ENCODE measurements at places on chromosomes 11 and 22.

DNA sequence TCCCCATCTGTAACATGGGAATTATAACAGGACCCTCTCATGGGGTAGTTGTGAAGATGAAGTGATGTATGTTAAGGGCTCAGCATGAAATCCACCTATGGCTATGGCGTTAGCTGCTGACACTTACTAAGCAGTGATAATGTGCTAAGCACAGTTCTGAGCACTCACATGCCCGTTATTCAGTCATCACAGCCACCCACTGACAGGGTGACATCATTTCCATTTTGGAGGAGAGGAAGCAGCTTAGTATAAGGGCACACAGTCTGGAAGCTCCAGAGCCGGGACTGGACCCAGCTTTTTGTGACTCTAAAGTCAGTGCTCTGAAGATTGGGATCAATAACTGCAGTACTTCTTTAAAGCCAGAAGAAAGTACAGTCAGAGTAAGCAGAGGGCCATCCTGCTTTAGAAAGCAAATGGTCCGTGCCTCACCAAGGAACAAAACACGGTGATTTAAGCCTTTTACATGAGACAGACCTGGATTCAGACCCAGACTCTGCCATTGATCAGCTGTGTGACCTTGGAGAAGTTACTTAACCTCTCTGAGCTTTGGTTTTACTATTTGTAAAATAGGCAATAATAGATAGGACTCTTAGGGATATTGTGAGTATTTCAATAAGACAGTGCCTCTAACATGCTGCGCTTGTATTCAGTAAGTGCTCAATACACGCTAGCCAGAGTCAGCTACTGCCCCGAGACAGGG lies 61.5 kb downstream of the SGSM1 start:
- no peak for DNase-seq

- peak; percentile 59 for DNase-seq
These were observed at the start of gene SYNGR1 for GRCh38 chr22:39349967-39350726. Gene SYNGR1, plus strand, starts transcription at chr22:39349991. Its CDS starts 20 bp downstream, at chr22:39350011.

DNA sequence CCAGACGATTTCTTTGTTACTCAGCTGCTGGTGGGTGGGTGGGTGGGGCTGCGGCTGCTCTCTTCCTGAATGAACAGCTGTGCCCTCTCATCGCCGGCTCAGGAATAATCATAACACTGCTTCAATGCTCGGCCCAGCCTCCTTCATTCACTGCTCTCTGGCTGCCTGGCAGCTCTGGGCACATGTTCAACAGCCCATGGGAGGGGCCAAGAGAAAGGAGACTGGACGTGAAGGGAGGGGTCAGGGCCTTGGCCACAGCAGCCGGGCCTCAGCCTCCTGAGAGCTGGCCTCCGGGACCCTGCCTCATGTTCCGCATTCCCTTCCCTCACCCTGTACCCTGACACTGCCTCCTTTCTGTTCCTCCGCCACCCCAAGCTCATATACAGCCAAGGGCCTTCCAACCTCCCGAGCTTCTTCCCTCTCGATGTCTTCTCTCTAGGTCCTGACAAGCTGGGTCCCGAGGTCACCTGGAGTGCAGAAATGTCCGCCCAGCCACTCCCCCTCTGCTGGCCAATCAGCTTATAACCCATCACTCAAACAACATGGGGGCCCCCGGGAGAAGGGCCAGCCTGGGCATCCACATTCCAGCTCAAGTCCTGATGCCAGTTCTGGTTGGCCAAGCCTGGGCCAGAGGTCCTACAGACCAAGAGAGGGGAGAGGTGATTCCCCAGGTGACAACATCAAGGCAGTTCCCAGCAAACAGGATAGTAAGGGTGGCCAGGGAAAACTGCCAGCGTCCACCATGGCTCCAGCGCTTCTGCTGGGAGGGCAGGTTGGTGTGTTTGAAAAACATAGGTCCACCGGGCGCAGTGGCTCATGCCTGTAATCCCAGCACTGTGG lies 3.2 kb upstream of the CSDC2 start:
- DNase-seq = peak; percentile 89

GRCh38 chr11:47669856-47670255 lies 27.5 kb upstream of the MTCH2 start:
- no peak for DNase-seq

GRCh38 chr22:47445716-47446290 lies 683.4 kb downstream of the TBC1D22A start:
- no peak for DNase-seq

DNA sequence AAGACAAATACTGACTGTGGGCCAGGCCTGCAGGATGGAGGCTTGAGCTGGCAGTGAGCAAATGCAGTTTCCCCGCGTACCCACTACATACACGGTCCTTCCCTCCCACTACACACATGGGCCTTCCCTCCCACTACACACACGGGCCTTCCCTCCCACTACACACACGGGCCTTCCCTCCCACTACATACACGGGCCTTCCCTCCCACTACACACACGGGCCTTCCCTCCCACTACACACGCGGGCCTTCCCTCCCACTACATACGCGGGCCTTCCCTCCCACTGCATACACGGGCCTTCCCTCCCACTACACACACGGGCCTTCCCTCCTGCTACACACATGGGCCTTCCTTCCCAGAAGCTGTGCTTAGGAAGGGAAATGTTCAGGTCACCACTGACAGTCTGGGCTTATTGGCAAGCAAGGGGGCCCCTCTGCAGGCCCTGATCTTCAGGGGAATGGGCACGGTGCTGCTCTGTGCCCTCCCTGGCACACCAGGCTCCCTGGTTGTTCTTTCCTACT lies 10.8 kb downstream of the DNAL4 start:
- no peak for DNase-seq

DNA sequence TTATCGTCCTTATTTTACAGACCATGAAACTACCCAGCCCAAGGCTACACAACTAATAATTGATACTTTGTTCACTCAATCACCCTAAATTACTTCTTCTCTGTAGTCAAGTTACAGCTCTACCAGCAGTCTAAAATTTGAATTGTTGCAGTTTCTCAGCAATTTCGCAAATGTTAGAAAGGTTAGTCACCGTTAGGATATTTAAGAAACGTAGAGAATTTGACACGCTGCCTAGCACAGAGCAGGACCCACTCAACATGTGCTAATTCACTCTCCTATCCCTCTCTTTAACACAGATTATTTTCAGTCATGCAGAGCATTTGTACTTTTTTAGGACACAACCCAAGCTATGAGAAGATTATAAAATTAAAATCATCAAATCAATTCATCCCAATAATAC lies 771.1 kb upstream of the LUZP2 start:
- DNase-seq = peak; percentile 66

- no peak for DNase-seq
These were observed 1.3 kb upstream of the NDUFC2 start for GRCh38 chr11:78080818-78081495.

GRCh38 chr22:49690454-49690853 lies 137.2 kb downstream of the BRD1 start:
- no peak for DNase-seq

- DNase-seq = peak; percentile 90
These were observed 4.0 kb upstream of the WNT11 start for GRCh38 chr11:76209973-76210930.

DNA sequence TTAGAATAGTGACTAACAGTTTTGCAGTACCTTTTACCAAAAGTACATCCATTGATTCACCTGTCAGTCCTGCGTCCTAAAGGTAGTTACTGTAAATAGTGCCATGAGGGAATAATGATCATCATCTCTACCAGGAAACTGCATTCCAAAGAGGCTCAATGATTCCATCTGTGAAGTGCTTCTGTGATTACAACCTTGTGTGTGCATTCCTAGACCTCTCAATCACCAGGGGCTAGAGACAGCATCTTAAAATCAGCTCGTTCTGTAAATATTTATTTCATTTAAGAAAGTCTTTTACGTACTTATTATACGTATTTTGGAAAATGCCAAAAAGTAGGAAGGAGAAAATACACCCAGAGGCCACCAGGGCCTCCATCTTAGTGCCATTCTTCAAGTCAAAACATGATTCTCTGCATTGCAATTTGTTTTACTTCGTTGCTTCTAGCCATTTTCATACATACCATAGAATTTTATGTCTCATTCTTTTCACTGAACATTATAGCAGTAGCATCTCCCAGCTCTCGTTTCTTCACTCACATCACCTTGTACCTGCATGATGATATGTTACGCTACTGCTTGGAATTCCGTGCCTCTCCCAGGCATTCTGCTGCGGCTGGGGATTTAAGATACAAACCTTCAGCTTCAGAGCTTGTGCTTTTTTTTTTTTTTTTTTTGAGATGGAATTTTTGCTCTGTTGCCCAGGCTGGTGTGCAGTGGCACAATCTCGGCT lies 117.0 kb downstream of the SEZ6L start:
- no peak for DNase-seq

DNA sequence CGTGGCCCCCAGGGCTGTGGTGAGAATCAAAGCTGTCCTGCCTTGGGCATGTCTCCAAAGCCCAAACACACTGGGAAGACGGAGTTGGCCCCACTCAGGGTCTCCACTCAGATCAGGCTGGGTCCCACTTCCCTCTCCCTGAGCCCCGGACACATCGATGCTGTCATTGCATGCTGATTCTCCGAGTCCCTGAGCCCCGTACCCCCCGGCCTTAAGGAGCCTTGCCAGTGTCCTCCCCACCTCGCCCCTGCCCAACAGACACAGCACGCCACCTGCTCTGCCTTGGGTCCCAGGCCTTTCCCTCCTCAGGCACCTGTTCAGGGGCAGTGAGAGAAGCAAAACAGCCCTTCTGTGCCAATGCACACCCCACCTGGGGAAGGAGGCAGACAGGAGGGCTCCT lies 14.6 kb downstream of the EIF1AD start:
- no peak for DNase-seq

DNA sequence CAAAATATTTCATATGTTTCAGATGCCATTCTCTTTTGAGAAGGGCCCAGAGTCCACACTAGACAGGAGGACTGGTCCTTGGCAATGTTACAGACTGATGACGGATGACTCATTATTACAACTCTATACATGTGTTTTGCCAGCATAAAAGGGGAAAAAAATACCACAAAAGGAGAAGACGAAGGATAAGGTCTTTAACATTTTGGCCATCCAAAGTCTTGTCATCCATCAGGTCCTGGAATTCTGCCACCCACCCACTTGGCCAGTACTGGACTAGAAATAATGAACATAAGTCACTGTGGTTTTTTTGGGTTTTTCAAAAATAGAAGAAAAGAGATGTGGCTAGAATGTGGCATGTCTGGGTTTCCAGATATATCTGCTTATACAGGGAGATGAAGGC lies 57.7 kb upstream of the BDNF start:
- peak; percentile 50 for DNase-seq

DNA sequence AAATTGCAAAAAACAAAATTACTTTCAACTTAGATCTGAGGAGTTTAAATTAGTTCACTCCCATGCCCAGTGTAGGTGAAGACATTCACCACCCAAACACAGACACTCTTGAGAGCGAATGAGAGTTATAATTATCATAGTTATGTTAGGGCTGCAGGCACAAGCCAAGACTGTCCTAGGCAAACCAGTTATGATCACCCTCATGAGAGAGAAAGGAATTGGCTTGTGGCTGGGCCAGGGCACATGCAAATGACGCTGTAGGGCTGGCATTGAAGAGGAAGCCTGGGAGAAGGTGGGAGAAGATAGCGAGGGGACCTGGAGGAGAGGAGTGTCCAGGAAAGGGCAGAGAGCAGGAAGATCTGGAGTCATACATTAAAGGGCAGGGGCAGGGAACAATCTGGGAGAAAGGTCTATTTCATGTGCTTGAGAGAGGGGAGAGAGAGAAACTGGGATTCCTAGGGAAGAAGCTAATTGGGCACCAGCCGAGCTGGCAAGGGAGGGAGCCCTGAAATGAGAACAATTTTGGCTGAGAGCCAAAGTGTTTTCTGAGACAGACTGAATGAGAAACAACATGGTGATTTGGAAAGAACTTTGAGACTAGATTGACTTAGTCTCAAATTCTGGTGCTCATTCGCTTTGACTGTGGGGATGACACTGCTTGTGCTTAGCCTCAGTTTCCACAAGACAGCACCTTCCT lies 279.9 kb downstream of the KIRREL3 start:
- peak; percentile 26 for DNase-seq

DNA sequence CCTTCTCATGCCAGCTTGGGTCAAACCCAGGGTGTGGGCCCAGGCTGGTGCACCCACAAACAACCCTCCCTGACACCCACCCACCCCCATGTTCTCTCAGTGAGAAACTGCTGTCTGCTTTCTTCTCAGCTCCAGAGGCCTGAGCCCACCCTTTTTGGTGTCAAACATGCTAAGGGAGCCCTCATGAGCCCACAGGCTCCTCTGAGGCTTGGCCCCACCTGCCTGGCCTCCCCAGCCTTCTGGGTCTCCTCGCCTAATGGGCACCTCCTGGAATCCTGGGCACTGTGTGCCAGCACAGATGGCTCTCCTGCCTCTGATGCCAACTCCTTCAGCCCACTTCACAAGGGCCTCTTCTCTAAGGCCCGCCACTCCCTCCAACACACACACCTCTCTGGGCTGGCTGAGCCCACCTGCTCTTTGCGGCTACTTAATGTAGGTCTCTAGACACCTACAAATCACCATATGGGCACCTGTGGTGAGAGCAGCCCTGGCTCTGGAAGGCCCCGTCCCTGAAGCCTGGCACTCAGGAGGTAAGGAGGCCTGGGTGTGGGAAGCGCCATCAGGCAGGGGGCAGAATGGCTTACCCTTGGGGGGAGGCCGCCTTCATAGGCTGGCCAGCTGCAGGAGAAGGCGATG lies 4.4 kb downstream of the NAGA start:
- no peak for DNase-seq

DNA sequence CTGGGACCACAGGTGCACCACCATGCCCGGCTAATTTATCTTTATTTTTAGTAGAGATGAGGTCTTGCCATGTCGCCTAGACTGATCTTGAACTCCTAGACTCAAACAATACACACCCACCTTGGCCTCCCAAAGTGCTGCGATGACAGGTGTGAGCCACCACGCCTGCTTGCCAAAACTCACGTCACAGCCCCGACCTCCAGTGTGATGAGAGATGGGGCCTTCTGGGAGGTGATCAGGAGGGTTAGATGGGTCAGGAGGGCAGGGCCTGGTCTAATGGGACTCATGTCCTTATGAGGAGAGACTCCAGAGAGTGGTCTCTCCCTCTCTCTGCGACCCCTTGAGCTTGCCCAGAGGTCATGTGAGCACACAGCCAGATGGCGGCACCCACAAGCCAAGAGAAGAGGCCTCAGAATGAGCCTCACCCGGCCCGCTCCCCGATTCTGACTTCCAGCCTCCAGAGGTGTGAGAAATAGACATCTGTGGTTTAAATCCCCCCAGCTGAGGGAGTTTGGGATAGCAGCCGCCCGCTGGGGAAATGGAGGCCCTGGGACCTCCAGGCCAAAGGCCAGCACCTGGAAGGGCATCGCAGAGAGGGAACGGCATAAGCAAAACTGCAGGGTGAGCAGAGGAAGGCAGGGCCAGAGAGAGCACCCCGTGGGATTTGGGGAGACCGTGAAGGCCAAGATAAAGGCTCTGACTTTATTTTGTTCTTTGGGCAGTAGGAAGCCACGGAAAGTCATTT lies 24.1 kb upstream of the GAL start:
- DNase-seq = no peak

- DNase-seq = peak; percentile 79
These were observed 1251.7 kb upstream of the RAG2 start for GRCh38 chr11:37849706-37850105.
